ENCODE measurements at places on chromosomes 1 and 21.

DNA sequence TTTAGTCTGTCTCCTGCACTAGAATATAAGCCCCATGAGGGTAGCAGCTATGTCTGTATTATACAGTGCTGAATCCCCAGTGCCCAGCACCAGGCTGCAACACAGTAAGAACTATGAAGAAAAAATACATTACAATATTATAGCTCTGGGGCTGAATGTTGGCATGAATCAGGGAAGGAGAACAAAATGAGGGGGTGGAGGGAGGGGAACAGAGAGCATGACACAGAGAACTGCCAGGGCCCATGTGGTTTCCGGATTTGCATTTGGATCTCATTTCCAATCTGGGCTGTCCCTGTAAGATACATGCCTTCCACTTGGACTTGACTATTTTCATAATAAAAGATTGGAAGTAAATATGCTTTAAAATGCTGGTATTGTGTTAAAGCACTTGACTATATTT lies 35.8 kb downstream of the C1orf198 start:
- no peak for DNase-seq

DNA sequence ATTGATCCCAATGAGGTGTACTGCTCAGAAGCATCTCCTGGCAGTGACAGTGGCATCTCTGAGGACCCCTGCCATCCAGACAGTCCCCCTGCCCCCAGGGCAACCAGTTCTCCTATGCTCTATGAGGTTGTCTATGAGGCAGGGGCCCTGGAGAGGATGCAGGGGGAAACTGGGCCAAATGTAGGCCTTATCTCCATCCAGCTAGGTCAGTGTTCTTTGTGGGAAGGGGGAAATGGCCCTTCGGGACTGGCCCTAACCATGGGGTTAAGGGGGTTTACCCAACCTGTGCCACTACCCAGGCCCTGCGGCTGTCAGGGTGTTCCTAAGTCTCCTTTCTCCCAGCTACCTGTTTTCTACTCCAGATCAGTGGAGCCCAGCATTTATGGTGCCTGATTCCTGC lies 1.3 kb downstream of the CREB3L4 start:
- DNase-seq, result no peak

DNA sequence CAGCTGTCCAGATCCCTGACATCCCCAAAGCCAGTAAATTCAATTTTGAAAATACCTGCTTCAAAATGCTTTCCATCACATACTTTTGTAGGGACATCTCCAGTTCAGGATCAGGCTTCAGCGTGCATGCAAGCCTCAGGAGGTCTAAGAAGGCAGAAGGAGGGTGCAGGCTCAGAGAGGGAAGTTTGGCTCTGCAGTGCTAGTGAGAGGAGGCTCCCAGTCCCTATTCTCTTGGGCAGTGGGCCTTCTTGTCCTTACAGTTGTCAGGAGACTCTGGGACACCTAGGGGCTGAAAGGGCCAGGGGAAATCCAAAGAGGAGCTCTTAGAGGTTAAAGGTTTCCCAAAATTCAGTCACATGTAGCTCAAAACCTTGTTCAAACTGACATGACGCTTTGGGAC lies 20.1 kb downstream of the ADCY10 start:
- no peak for DNase-seq

- DNase-seq, result no peak
Measured at GRCh38 chr1:10687251-10687651, 109.2 kb downstream of the CASZ1 start.

DNA sequence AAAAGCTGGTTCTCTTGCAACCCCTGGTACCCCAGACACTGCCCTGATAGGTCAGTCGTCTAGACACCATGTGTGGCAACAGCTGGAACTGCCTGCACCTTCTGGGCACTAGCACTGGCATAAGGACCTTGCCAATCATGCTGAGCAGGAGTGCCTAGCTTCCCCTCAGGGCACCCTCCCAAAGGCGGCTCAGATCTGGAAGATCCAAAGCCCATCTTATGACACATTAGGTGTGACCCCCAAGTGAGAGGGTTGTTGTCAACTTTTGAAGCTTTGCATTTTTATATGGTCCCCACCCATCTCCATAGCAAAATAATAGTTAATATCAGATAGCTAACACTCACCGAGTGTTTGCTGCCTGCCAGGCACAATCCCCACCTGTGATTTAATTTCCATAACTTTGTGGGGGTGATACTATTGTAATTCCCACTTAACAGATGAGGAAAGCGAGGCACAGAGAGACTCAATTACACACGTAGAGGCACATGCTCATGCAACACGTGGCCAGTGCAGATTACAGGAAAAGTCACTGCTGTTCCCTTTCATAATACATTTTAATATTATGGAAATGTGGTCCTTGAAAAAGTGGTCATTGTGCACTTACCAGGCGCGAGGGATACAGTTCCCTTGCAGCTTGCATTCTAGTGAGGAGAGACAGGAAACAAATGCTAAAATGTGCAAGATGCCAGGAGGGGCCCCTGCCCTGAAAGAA lies 25.8 kb downstream of the EXOC8 start:
- DNase-seq, result no peak

DNA sequence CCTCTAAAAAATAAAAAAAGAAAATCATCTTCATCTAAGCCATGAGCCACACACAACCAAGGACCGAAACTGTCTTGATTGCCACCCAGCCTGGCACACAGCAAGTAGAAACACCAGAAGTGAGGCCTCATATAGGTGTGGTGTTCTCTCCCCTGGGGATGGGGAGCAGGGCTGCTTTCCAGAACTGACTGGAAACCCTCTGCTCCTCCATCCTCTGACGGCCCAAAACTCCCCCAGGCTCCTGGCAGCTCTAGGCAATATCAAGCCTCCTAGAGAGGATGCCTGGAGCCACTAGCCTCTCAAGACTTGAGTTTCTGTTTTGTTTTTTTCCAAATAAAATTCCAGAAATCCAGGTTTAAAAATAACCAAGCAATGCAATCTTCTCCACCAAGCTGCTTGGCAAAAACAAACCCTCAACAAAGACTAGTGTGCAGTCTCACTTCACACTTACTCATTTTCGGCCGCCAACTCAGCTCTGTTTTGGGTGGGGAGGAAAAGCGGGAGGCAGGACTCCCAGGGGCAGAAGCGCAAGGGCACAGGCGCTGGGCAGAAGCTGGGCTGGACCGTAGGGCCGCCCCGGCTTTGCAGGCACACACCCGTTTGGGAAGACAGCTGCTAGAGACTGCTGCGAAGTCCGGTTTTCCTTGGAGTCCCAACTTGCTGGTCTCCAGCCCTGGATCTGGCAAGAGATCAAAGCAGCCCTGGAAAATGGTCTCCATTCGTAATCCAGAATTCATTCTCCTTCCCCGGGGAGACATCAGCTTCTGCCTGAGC lies 78.2 kb upstream of the CAPZB start:
- no peak for DNase-seq

DNA sequence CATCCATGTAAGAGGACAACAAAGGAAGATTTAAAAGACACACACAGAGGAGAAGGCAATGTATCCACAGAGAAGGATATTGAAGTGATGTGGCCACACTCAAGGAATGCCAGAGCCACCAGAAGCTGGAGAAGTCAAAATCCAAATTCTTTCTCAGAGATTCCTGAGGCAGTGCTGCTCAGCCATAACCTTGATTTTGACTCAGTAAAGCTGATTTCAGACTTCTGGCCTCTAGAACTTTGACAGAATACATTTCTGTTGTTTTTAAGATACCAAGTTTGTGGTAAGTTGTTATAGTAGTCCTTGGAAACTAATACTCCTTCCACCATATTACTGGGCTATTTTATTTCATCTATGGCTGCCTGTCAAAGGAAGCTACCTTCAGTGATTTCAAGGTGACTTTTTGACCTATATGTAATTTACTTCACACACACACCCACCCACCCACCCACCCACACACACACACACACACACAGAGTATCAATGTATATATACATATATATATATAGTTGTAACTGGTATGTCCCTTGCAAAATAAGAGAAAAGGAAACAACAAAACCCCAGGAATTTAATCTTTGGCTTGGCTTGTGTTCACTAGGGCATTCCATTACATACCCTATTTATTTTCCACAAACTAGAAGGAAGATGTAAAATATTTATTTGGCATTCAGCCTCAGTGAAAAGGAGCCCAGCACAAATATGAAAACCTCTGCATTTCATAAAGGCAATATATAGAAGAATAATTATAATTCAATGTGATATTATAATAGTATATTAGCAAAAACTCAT lies 142.1 kb upstream of the PTGFR start:
- DNase-seq, result no peak

DNA sequence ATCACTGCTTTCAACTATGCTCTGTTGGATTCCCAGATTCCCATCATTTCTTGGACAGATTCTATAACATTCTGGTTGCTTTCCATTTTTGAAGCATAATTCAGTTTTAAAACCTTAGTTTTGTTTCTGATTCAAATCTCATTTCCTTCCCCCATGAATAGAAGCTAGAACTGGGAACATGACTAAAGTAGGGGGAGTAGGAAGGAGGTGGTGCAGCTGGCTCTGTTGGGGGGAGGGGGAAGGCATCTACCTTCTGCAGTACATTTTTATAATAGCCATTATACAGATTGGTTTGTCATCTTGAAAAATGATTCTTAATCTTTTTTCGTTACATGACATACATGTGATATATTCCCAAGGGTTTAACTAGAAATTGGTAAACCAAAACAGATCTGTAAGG lies 48.1 kb downstream of the SMG7 start:
- no peak for DNase-seq
